ENCODE measurements at places on chromosomes 3 and 15.

DNA sequence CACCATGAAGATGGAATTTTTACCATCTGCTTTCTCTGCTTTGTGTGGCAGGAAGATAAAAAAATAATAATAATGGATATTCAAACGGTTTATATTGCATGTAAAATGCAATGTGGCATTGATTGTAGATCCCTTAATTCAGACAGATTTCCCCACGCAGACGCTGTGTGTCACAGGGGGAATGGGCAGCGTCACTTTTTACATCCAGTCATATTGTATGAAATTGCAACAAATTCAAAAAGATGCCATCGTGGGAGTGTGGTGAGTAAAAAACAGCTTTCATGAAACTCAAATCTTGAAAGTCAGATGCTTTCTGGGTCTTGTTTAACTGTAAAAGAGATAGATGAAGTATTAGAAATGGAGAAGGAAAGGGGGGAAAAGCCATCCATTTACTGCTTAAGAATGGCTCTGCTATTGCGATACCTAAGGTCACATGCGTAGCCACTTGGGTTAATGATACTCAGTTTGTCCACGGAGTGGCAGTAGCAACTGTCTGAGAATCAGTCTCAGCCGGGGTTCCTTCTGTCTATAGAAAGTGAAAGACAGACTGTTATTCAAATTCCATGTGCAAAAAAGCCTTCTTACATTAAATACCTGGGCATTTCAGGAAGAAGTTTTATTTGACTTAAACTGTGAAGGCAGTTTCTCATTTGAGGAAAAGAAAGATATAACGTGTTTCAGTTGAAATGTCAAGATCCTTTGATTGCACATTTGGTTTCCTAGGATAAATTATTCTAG is 28.5 kb downstream of the BTD start:
- peak; percentile 50 for DNase-seq

DNA sequence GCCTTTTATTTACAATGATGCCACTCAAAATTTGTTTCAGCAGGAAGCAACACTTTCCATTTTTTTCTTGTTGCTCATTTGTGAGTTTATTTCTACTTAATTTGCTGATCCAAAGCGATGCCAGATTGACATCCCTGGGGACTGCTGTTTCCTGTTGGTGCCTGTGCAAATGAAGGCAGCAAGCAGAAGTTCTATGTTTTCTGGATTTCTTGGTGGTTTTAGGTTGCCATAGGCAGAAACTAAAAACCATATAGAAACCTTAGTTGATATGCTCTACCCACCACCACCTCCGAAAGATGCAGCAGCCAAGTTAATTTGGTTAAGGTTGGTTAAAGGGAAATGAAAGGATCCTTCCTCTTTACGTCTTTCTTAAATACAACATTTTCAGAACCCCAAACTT is 356.2 kb downstream of the RBMS3 start:
- DNase-seq, result no peak

DNA sequence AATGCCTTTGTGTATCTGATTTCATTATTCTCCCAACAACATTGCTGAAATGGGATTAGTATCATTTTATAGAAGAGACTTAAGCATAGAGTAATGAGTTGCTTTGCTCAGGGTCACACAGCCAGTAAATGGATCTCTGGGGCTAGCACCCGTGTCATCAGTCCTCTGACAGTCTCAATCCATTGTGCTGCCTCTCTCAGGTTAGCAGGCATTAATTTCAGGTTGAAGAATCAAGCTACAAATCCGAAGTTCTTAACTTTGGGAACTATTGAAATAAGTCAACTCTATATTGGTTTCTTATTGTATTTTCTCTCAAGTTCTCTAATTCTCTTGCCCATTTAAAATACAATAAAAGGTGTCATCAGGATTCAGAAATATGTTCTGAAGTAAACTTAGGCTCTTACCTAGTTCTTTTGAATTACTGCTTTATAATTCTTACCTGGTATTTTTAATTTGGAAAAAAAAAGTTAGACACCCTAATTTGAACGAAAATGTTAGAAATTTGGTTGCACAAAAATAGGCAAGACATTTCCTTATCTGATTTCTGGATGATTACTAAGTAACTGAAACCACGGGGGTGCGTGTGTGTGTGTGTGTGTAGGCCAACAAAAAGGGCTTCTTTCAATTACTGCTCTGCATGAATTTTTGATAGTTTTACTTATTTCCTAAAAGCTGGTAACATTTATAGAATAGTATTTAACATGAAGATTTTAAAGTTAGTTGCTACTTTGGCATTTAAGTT is 189.8 kb downstream of the MBNL1 start:
- DNase-seq, result no peak

GRCh38 chr3:128665362-128666021 is 14.9 kb upstream of the RPN1 start:
- DNase-seq, result no peak

DNA sequence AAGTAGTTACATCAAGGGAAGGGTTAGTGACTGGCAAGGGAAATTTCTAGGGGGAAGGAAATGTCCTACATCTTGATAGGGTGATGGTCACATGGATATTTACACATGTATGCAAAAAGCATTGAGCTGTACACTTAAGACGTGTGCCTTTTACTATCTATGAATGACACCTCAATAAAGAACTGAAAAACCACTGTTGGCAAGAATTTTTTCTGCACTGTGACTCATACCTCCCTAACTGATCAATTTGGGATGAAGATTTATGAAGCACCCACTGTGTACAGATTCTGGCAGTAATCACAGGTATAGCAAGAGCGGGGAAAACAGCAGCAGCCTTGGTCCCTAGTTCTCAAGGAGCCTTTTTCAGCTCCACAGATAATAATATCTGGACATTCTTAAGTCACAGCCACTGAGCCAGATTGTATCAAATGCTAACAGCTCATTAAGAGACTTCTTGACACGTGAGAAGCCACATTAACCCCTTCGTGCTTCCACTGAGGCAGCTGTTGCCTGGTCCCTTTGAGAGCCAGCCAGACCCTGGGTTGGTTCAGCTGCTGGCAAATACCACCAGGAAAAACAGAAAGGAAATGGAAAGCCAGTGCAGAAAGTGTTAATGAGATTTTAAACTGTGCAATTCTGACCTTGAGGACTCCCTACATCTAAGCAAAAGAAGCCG is 32.0 kb upstream of the GALNT15 start:
- no peak for DNase-seq

DNA sequence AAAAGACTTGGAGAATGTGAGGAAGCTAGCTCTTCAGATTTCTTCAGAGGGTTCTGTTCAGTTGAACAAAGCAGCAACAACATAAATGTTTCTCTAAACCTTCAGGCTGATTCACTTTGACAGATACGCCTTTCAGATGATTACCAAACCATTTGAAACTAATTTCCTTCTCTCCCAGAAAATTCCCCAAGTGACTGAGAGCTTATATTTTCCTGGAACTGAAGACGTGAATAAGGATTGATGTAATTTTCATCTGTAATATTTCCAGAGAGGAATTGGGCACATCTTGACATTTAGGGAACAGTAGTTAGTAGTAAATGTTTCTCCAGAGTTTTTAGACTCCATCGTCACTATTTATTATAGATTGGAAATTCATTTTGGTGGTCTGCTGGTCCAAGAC is 108.6 kb upstream of the AADACL2 start:
- DNase-seq, result no peak

DNA sequence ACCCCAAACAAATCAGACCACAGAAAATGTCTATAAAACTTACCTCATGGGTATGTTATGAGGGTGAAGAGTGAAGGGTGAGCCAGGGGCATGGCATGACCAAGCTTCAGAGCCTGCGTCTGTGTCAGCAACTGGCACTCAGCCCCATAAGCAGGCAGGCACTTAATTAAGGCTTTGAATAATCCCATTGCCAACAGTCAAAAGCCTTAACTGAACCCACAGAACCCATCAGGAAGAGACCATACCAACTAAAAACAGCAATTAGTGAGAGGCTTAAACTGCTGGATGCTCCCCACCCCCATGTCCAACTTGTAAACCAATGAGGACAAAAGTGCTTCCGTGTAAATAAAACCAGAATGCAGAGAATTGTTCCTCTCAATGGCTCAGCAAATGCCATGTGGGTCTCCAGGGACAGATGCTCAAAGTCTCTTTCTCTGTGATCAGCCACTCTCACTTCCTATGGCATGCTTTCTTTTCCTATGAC is 126.0 kb downstream of the MYLK start:
- DNase-seq, result no peak

DNA sequence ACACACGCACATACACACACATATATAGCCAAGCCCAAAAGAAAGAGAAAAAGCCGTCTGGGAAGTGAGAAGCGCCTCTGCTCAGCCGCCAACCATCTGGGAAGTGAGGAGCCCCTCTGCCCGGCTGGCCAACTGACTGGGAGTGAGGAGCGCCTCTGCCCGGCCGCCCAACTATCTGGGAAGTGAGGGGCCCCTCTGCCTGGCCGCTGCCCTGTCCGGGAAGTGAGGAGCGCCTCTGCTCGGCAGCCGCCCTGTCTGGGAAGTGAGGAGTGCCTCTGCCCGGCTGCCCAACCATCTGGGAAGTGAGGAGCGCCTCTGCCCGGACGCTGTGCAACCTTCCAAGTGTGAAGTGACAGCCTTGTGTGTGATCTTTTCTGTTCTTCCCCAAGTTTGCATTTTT is 49.2 kb downstream of the FHIT start:
- no peak for DNase-seq

DNA sequence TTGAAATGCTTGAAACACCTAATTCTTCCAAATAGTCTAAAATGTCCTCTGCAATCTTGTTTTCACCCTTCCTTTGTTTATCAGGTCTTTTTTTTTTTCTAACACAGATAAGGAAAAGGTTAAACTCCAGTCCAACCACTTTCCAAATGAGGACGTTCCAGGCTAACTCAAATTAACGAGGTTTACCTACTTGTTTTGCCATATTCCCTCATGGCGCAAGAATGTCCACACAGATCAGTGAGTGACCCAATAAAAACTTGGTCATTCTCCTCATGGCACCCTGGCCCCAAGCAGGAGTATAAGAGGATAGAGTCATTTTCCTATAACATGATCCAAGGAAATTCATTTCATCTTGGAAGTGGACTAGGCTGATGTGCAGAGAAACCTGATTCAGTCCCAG is 6.6 kb upstream of the LIPC start:
- no peak for DNase-seq

DNA sequence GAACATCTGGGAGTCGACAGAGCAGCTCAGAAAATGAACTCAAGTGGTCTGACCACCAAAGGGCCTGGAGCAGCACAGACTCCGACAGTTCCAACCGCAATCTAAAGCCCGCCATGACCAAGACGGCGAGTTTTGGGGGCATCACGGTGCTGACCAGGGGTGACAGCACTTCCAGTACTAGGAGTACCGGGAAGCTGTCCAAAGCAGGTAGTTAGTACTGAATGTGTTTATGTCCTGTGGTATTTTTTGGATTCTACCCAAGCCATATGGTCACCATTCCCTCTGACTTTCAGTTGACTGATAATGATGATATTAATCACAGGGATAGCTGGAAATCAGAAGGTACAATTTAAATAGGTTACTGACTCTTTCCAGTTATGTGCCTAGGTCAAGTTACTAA is 82.3 kb downstream of the ARPP21 start:
- DNase-seq, result no peak

DNA sequence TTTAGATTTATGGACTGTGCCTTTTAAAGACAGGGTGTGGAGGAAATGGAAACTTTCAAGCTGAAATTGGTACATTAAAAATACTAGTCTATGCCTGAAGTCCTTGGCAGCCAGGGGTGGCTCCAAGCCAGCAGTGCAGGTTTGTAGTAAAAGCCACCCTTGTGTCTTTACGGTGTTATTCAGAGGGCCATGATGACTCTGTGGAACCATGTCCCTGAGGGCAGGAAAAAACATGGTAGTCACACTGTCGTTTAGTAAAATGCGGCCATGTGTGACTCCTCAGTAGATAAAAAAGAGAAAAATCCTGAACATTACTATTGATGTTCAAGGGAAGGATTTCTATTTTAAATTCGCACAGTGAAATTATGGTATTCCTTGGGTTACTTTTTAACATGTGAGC is 2.7 kb downstream of the FAN1 start:
- no peak for DNase-seq

DNA sequence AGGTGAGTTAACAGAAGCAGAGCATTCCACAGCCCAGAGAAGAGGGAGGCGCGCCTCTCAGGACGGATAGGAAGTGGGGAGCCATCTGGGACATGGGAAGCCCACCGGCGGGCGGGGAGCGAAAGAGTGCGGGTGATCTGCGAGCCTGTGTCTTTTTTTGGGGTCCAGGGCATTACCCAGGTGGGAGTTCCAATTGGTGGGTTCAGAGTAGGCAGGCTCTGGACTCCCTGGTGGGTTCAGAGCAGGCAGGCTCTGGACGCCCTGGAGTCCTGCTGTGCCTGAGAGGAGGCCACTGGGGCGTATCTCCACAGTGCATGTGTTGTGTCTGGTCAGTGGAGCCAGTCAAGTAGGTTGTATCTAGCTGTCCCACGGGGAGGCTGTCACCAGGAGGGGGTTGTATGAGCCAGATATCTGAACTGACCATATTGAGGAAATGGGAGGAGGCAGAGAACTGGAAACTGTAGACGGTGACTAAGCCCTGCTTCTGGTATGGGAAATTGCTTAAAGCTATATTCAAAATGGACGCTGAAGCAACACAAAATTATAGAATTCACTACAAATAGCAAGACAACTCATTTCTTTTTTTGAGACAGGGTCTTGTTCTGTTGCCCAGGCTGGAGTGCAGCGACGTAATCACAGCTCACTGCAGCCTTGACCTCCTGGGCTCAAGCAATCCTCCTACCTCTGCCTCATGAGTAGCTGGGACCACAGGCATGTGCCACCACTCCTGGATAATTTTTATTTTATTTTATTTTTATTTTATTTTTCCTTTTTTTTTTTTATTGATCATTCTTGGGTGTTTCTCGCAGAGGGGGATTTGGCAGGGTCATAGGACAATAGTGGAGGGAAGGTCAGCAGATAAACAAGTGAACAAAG is 34.5 kb upstream of the CHST2 start:
- no peak for DNase-seq

- no peak for DNase-seq
Measured at GRCh38 chr15:77858792-77859490, 218.6 kb downstream of the TBC1D2B start.

DNA sequence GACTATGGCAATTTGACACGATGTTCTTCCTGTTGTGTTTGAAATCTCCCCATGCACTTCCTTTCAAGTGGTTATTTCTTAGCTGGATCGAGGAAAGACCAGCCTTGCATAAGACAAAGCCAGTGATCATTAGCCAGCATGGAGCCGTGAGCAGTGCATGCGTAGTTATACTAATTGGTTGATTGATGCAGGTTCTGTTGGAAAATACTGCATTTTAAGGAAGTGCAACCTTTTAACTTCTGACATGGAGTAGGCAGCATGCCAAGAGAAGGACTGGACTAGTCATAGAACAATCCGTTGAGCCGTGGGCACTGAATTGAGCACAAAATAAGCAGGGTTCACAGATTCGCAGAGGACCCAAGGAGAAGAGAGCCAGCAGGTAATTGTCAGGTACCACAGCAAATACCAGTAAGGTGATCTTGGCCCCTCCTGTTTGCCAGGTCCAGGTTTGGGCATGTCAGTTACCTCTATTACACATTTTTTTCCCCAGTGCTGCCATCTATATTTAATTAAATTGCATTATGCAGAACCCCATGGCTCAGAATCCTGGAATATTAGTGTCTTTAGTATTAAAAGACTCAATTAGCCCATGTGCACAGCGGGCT is 29.0 kb upstream of the BCL6 start:
- no peak for DNase-seq

Measured in stimulated activated CD4-positive, alpha-beta T cell treated with anti-CD3 and anti-CD28 coated beads, Interleukin-2, amount 100 ng/mL, for 4 hours (primary cell).